GM12878 (cell line): ENCODE measurements at places on chromosomes 4 and X. TPM values are rescaled to one million over a fixed set of nuclear protein-coding genes. Genes with fewer than 3 reads are reported as not detected.
A peak's percentile ranks its signal among the peaks of the same experiment; 100 is the strongest.

ARMCX1 gene
- 0.08 TPM in 1 of 2 replicates, not detected in the other for total RNA-seq

GRCh38 chr4:129264008-129264657 lies 168.2 kb downstream of the C4orf33 start:
- DNase-seq: peak; percentile 30

DNA sequence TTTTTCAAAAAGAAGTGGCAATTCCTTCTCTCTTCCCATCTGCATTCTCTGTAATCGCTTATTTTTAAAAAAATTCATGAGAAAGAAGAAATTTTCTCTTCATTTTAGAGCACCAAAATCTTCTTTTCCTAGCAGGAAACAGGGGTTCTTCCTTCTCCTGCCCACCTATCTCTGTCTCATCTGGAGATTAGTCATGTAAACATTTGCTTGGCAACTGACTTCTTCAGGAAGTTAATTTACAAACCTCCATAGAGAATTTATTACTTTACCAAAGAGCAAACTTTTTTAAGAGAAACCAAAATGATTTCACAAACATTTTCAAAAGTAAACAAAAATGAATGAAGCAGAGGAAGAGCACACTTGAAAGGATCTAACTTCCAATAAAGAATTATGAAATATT lies 13.5 kb downstream of the TTC29 start:
- no peak for DNase-seq

GRCh38 chrX:127459790-127460189 lies 592.4 kb downstream of the ACTRT1 start:
- no peak for DNase-seq

DNA sequence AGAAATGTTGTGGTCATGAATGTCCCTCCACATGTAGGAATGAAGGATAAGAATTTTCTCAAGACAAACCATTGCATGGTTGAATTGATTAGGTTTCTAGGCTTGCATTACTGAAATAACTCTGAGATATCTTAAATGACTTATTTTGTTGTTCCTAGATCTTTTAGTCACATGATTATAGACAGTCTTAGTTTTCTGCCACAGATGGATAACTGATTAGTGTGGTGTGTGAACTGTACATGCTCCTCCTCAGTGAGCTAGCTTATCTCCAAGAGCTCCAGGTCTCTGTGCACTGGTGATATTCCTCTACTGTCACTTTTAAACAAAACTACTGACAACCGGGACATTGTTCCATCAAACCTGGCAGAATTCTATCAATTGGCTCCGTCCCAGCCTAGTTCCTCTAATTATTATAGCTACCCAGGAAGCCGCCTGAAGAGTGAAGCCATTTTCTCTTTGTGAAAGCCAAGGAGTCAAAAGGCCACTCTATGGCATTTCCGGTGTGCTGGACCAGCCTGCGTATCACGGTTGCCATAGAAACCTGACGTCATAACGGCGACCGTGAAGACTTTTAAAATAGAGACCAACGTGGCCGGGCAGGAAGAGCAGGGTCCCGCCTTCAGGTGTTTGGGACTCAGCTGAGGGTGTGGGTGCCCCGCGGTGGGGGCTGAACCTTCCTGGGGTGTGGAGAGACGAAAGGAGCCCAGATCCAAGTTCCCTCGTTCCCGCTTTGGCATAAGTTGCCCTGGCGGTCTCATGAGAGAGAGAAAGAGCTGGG lies 28.1 kb downstream of the BEX3 start:
- DNase-seq: peak; percentile 33

GRCh38 chr4:723751-724530 lies 18.3 kb downstream of the PCGF3 start:
- no peak for DNase-seq
